ENCODE measurements at places on chromosomes 12 and 14.

GRCh38 chr14:45377166-45377565, 124.2 kb upstream of the MIS18BP1 start:
- DNase-seq = no peak

- DNase-seq = no peak
Measured at GRCh38 chr12:27549236-27549800, 25.3 kb downstream of the PPFIBP1 start.

DNA sequence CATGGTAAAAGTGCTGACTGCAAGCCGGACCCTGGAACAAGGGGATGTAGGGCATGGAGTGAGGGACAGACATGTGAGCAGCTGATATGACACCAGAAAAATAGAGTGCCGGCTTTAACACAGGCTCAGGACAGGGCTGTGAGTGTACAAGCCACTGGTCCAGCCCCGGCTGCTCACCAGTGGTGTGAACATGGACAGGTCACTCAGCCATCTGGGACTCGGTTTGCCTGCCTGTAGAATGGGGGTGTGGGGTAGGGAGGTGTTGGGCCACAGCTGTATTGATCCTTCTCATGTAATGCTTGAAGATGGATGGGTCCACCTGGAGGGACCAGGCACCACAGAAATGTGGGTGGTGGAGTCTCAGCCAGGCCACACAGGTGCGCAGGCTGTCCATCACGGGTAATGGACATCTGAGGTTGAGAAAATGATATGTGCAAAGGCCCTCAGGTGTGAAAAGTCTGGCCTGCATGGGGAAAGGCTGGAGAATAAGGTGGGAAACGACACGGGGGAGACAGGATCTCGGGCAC, 10.6 kb upstream of the KRT74 start:
- no peak for DNase-seq

DNA sequence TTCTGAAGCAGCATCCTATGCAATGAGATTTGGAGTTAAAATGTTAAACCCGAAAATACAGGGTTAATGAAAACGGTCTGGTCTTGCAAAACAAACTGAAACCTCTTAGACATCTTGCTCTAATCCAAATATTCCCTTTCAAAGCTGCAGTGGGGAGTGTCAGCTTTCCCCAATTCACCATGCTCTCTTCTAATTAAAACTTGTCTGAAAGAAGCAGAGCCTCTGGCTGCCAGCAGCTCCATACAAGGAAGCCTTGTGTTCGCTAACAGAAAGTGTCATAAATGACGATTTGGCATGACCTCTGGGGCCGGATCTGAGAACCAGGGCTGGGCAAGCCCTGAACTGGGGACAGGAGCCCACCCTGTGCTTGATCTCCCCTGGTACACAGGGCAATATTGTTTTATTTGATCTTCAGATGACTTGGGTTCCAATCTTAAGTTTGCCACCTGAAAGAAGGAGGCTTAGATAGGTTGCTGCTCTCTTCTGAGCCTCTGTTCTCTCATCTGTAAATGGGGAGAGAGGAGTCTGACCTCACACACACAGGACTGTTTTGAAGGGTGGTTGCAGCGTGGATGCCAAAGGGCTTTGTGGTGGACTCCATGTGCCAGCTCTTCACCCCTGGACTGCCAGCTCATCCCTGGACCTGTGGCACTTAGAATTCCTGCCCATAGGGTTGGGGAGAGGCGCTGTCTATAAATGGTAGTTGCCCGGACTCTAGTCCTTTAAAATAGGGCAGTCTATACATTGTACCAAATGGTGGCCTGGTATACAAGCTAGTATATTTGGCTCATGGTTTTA, 7.8 kb downstream of the KMT5A start:
- DNase-seq = no peak

DNA sequence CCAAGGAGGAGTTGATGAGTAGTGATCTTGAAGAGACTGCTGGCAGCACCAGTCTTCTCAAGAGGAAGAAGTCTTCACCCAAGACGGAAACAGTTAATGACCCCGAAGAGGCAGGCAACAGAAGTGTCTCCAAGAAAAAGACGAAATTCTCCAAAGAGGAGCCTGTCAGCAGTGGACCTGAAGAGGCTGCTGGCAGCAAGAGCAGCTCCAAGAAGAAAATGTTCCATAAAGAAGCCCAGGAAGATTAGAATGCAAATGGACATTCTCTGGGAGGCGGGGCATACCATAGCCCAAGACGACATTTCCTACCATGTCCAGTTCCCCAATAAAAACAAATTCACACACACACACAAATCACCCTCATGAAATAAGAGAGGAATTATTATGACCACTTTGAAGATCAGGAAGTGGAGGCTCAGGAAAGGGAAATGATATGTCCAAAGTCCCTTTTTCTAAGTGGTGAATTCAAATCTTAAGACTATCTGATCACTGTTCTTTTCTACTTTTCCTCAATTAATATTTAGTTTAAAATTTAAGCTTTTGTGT, 131.8 kb downstream of the PAWR start:
- no peak for DNase-seq

Data from SK-N-MC (cell line).